ENCODE measurements at places on chromosomes 3 and 15.

DNA sequence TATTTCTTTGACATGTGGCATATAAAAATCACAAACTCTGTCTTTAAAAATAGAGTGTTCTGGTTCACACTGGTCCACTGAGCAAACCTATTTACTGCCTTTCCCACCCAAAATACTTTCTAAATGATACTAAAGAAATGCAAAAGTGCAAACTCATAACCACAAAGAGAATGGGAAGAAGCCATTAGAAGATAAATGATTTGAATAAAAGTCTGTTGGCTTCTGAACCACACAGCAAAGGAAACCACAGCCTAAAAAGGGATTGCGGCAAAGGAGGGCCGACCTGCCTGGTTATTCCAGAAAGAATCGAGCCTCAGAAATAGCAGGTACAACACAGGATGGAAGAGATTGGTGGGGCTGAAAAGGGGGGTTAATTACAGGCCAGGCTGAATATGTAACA is 599.5 kb downstream of the FHIT start:
- DNase-seq: no peak

GRCh38 chr15:39338251-39338650 is 242.6 kb upstream of the THBS1 start:
- DNase-seq: no peak

- DNase-seq: no peak
Observed at GRCh38 chr3:25563601-25564000, 101.1 kb downstream of the TOP2B start.

DNA sequence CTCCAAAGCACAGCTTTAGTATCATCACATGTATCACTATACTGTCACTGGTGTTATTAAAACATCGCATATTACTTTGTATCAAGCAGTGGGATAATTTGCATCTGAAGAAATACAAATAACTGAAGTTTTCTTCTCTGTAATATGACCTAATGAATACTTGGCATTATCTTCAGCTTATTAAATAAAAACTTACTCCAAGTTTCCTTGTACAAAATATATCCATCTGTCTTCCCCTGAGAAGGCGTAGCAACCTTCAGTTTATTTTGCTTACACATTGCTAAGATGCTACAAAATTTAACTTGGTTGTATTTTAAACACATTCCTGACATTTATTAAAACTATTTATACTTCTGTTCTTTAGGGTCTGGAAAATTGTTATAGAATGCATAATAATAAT is 13.7 kb downstream of the FGF7 start:
- DNase-seq: no peak

DNA sequence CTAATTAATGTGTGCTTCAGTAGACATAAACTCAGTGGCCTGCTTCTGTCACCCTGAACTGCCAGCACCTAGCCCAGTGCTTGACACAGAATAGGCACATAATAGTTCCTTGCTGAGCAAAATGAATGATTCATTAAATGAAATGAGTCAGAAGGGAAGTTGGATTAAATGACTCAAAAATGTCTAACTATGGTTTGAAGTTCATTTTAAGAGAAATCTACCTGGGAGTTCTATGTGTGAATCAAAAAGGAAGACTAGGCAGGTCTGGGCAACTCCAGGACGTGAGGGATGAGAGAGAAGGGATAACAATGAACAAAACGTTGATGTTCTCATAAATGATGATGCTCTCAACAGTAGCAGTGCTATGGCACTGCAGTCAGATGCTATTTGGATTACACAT is 175.0 kb downstream of the CFAP20DC start:
- DNase-seq: no peak
